NCI-H1105 treated with DMSO at 0.1 percent for 48 hours (cell line): ENCODE measurements at places on chromosomes 4 and X.

DNA sequence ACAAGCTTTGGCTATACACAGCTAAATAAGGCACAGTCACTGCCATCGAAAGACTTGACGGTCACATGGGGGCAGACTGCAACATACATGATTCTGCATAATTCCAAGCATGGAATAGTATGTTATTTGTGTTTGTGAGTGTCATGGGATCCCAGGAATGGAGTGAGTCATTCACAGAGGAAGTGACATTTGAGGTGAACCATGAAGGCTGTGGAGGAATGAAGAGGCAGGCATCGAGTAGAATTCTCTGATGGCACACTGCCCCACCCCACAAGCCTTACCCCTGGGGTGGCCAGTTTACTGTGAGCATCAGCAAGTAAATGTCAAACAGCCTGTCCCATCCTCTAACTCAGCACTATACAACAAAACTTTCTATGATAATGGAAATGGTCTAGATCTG is 619.7 kb downstream of the MID1IP1 start:
- no peak for DNase-seq

DNA sequence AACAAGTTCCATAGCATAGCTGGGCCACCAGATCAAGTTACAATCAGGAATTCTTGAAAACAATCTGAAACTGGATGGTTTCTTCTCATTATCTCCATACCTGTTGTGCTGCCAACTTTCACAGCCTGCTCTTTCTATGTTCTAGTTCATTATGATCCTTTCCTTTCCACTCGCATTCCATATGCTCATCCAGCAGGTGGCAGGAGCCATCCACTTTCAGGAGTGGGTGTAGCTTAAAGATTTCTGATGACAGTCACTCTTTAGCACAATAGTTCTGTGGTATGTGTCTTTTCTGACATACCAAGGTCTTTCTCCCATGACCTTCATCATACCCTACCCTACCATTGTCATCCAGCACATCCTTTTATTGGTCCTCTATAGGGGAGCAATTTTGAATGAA is 46.4 kb downstream of the PAGE2 start:
- peak; percentile 13 for DNase-seq

GRCh38 chrX:28638775-28639174 is 51.5 kb downstream of the IL1RAPL1 start:
- DNase-seq = no peak

DNA sequence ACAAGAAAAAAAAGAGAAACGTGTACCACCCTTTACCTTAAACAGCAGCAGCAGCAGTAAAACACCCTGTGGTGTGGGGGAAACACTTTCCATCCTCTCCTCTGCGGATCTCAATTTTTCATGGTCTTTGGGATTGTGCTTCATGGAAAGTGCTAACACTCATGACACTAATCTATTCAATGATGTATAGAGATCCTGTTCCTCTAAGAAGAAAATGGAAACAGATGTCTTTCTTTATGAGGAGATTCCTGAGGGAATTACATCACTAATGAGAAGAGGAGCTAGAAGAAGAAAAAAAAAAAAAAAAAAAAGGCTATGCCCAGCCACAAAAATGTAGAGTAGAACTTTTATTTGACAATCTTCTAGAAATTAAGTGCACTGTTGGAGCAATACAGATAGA is 62.9 kb upstream of the NDST3 start:
- DNase-seq = no peak

- no peak for DNase-seq
Observed at GRCh38 chrX:5656544-5656943, 572.1 kb downstream of the NLGN4X start.

GRCh38 chr4:69568787-69569186 is 70.7 kb downstream of the UGT2A2 start:
- DNase-seq = no peak

DNA sequence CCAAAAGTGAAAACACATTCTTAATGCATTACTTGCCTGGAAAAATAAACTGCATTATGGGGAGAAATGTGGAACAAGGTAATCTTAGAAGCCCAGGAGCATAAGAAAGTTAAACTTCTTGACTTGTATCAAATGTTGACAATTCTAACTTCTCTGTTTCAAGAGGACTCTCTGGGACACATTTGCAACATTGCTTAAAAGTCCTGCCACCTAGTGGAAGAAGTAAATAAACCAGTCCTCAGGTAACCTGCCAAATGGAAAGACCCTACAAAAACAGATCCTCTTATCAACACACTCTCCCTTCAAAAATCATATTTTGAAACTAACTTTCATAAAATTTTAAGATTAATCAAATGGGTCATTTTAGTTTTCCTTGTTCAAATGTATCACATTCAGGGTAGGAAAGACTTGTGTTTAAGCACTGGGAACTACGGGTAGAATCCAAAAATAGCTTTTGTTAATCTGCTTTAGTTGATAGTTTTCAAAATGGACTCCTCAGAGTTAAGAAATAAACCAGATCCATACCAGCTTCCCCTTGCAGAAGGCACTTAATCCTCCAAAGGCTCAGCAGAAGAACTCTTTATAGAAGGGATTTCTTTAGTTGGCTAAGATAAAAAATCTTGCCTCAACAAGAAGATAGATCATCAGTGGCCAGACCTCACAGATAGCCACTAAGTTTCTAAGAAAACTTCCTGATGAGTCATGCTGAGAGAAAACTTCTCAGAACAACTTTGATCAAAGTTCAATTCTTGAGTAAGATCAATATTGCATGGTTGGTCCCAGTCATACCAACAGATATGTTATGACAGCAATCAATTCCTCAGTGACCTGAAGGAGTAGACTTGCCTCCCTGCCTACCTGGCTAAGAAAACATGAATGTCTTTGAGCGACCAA is 141.7 kb downstream of the HHIP start:
- peak; percentile 14 for DNase-seq

DNA sequence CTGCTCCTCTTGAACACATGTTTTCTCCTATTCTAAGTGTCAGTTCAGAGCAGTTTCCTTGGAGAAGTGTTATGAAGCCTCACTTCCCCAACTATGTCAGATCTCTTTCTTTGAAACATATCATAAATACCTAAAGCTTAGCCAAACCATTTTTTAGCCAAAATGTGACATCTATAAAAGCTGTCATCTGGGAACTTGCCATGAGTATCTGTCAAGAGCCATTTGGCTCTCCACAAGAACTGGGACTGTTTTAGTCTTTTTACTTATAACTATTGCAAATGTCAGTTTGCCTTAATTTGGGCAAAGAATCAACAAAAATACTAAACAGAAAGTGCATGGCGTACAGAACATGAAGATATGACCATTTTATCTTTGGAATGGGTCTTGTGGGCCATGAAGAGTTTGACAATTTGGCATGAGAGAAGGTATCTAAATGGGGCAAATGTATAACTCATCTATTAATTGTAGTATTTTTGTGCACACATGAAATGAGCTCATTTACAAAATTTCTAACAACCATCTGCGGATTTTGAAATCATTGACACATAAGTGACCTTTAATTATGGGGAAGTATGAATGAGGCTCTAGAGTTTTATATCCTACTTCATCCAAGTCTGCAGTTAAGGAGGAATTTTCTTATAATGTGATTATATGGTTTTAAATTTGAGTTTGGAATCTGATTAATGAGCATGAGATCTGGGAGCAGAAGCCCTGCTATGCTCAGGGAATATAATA is 129.1 kb upstream of the PACRGL start:
- DNase-seq = no peak

- no peak for DNase-seq
Observed at GRCh38 chr4:112520598-112521122, 4.7 kb upstream of the NEUROG2 start.

GRCh38 chr4:118765399-118765798 is 70.5 kb downstream of the SEC24D start:
- no peak for DNase-seq

- DNase-seq = no peak
Observed at GRCh38 chr4:25936696-25937095, 22.7 kb downstream of the SMIM20 start.

DNA sequence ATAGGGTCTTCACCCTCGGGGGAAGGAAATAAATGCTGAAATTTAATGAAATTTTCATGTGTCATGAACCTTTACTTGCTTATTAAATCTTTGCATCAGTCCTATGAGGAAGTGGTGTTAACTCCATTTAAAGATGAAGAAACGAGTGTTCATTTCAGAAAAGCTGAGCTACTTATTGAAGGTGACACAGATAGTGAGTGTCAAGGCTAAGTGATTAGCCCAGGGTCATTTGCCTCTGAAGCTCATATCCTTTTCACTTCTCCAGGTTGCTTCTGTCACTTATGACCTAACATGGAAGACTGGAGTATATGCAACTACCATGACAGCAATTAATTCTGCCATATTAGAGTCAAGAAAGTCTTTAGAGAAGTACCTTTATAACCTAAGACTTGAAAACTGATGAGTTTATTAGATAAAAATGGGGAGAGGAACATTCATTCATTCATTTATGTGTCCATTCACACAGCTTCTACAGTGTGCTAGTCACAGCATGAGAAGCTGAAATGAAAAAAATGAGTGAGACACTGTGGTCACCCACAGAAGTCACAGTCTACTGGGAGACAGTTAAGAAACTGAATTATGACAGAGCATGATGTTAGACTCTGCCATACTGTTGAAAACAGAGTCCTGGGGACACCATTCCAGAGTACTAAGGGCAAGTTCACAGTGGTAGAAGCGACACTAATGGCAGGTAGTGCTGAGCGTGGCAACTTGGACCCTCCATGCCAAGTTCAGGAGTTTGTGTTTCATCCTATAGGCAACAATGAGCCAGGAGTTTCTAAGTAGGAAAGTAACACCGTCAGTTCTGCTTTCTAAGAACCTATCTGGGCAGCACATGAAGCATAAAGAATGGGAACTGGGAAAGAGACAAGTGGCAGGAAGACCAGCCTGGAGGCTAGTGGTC is 21.3 kb downstream of the ALPK1 start:
- no peak for DNase-seq

- no peak for DNase-seq
Observed at GRCh38 chrX:12911122-12911470, 4.7 kb downstream of the TLR8 start.

DNA sequence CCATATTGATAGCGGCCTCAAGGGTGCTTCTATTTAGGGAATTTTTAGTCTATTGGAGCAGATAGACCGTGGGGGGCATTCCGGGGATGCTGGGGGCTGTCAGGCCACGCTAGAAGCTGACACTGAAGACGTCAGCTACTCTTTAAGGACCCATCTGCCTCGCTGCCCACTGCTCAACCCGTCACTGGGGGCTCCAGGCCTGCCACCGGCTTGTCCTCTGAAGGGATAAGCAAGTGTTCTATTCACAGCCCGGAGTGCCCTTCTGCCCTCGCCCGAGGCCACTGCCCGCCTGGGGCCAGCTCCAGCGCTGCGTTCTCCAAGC is 679 bp upstream of the MSL3 start:
- no peak for DNase-seq

DNA sequence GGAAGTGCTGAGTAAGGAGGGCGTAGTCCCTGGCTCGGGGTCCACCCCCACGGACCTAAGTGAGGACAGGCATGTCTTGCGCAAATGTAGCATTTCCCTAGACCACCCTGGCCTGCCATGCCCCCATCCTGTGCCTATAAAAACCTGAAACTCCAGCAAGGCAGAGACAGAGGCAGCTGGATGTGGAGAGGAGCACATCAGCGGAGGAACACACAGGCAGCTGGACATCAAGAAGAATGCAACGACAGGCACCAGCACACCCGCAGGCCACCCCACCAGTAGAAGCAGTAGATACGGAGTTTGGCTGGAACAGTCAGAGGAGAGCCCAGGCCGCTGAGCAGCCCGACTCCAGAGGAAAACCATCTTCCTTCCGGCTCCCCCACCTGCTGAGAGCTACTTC is 345.9 kb downstream of the FSTL5 start:
- no peak for DNase-seq

DNA sequence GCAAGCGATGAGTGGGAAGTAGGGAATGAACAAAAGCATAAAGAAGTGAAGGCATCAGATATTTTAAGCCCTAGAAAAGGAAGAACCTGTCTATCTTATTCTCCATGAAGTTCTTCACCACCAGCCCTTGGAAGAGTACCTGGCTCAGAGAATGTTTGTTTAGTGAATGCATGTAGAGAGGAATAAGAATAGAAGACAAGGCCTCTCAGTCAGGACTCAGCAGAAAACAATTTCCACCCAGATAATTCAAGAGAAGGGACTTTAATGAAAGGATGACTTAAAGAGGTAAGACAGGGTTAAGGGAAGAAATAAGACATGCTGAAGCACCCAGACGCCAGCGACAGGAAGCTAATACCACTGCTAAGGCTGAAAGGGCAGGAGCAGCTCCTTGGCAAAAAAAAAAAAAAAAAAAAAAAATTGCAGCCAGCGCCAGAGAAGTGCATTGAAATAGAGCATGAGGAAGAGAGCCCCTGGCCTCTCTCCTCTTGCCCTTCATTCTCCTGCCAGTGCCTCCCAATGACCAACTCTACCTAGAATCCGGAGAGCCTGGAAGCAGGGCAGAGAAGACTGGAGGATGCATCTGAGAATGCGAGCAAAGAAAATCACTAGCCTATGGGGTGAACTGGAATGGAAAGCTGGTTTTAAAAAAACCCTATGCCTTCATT is 47.2 kb upstream of the RASGEF1B start:
- no peak for DNase-seq

- no peak for DNase-seq
Observed at GRCh38 chrX:129777218-129778030, 2.3 kb upstream of the SASH3 start.

GRCh38 chr4:140856621-140857062 is 100.5 kb upstream of the TBC1D9 start:
- peak; percentile 1 for DNase-seq

DNA sequence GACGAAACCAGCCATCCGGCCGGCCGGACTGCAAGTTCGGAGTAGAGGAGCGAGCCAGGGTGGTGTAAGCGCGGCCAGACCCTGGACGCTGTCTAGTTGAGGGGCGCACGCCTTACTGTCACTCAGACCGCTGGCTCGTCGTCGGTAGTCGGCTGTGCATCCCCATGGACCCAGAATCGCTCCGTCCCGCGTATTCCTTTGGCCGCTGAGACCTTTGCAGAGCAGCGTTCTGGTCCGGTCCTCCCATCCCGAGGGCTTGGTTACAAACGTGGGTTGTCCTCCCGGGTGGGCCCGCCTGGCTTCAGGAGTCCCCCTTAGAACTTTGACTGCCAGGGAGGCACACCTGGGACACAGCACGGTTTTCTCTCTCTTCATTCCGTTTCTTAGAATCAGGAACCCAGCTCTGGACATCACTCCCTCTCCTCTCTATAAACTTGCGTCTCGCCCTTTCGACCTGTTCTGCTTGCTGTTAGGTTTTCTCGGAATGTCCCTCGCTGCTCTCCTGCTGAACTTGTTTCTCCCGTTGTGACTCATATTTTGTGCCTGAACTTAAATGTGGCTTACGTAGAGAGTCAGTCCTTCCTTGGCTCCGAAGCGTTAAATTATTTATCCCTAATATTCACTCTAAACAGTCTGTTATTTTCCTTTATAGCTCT is 672 bp downstream of the PGM2 start:
- no peak for DNase-seq

DNA sequence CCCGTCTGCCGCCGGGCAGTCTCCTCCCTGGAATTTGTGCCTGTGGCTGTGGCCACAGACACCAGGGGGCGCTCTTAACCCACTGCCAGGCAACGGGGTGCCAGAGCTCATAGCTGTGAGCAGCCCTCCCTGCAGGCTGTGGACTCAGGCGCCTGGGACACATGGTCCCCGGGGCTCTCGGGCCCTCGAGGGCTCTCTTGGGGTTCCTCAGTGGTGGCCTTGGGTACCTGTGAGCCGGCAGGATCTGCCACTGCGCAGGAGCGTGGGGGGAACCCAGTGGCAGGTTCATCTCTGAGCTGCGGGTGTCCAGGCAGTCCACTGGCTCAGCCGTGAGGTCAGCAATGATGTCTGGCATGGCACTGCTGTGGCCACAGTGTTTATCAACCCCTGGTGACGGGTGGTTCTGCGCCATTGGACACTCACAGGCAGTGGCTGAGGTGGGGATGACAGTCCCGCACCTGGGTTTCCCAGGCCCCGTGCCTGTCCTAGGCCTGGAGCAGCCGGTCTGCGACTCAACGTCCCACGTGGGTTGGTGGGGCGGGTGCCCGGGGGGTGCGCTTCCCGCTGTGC is 37.2 kb downstream of the PCGF3 start:
- no peak for DNase-seq
